ENCODE measurements at places on chromosomes 12 and 14.

GRCh38 chr14:99773521-99774497 lies 19.4 kb upstream of the EML1 start:
- no peak for DNase-seq

- DNase-seq = no peak
Observed at GRCh38 chr12:709455-710020, 42.8 kb upstream of the WNK1 start.

DNA sequence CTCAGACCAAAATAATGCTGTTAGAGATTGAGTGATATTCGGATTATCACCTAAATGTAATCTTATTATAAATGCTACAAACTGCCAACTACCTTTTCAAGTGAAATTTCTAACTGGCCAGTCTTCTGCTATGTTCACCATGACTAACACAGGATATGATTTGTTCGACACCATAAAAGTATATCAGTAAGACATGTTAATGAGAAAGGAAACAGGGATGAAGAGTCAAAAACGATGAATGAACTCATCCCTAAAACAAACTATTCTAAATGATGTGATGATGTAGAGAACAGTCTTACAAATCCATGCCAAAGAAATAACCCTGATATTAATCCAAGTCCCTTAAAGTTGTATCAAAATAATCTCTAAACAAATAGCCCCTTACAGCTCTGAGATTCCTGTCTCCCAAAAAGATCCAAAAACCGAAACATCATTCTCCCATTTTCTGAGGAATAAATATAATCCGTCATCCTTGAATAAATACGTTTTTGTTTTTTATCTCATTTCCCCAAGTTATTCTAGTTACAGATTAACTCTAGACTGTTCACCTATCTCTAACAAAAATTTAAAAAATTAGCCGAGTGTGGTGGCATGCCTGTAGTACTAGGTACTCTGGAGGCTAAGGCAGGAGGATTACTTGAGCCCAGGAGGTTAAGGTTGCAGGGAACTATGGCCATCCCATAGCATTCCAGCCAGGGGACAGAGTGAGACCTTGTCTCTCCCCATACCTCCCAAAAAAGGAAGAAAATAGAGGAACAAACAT lies 9.1 kb downstream of the SCAF11 start:
- no peak for DNase-seq

DNA sequence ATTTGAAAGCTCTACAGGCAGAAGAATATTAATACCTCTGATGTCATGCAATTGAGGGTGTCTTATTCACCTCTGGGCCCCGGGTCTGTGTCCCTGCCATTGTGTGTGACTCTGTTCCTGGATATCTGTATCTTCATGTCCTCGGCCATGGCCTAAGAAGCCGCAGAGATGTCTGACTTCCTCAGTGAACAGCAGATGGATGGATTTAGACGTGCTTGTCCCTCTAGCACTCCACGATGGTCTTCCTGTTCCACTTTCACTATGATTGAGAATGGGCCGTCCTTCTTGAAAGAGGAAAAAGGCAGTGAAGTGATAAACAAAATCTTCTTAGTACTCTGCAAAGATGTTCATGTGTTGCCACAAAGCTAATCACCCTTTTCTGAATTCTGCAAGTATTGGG lies 217.4 kb downstream of the SLC41A2 start:
- peak; percentile 39 for DNase-seq

DNA sequence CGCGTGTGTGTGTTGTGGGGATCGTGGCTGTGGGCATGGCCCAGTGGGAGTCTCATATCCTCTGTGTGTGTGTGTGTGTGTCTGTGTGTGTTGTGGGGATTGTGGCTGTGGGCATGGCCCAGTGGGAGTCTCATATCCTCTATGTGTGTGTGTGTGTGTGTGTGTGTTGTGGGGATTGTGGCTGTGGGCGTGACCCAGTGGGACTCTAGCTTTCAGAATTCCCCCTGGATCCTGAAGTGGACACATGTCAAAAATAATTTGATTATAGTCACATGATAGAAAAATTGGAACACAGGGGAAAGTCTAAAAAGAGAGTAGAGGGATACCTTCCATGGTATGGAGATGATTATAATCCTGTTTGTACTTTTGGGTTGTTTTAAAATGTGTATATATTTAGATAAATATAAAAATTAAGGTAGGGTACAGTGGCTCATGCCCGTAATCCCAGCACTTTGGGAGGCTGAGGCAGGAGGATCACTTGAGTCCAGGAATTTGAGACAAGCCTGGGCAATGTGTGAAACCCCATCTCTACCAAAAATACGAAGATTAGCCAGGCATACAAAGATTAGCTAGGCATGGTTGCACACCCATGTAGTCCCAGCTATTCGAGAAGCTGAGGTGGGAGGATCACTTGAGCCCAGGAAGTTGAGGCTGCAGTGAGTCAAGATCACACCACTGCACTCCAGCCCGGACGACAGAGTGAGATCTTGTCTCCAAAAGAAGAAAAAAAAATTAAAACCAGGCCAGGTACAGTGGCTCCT lies 11.0 kb downstream of the PAPLN start:
- no peak for DNase-seq

GRCh38 chr12:66617991-66618390 lies 60.9 kb downstream of the GRIP1 start:
- DNase-seq = no peak

DNA sequence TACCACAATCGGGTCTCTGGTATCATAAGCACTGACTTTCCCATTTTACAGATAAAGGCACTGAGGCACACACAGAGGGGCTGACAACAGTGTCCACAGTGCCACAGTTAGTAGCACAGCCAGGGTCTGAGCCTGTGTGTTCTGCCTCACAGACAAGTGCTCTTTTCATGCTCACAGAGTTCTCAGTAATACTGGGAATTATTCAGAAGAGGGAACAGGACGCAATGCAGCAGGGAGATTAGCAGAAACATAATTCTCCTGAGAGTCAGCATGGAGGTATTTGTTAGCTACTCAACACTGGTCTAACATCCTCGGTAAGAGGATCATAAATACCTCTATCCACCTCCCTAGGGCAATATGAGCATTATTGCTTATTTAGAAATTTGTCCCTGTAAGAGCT lies 219.3 kb upstream of the EEA1 start:
- no peak for DNase-seq

GRCh38 chr12:29639893-29640495 lies 142.5 kb upstream of the OVCH1 start:
- DNase-seq = no peak

DNA sequence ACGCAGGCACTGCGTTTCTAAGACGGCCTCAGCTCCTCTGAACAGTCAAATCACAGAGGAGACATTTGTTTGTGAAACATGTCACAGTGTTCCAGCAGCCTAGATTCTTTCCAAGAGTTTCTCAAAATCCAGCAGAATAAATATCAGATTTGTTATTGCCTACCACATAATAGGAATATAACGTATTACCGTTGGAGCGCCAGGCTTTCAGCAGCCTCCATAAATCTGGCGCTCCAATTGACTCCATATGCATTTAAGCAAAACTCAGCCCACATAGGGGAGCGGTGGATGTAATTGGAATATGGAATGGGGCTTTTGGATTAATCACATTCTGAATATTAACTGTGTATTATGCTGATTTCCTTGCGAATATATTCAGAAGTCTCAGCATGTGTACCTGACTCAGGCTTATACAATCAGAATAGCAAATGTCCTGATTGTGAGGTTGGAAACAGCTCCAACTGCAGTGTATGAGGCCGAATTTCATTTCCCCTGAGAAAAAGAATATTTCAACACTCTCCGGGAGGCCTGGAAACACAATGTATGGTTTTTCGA lies 174.0 kb downstream of the ASCL4 start:
- DNase-seq = no peak

- DNase-seq = no peak
Observed at GRCh38 chr12:108518716-108519496, 3.8 kb downstream of the FICD start.

- DNase-seq = peak; percentile 20
Observed at GRCh38 chr14:71328183-71328582, 420.9 kb downstream of the PCNX1 start.

- DNase-seq = no peak
Observed at GRCh38 chr14:35361141-35361480, 43.4 kb downstream of the NFKBIA start.

DNA sequence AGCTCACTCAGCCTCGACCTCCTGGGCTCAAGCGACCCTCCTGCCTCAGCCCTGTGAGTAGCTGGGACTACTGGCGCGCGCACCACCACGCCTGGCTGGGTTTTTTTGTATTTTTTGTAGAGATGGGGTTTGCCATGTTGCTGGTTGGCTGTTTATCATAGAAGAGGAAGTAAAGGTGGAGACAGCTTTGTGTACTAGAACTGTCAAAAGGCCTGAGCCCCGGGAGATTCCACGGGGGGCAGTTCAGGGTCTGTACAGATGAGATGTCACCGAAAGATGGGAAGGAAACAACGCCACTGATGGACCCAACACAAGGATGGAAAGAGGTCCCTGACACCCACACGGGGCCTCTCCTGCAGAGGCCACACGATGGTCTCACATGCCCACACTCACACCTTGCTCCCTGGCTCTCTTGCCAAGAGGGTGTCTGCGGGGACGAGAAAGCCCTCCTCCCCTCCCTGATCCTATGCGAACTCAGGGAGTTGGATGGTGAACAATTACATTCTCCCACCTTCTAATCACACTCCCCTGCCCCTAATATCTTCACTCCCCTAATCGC lies 66.6 kb downstream of the KDM2B start:
- DNase-seq = peak; percentile 17

GRCh38 chr12:121872546-121873215 lies 14.0 kb upstream of the HPD start:
- DNase-seq = no peak

GRCh38 chr14:76612654-76613053 lies 148.6 kb upstream of the VASH1 start:
- no peak for DNase-seq

GRCh38 chr14:78202976-78203375 lies 32.8 kb downstream of the NRXN3 start:
- DNase-seq = no peak

- no peak for DNase-seq
Observed at GRCh38 chr12:20696181-20696905, 1.2 kb downstream of the SLCO1C1 start.

- DNase-seq = no peak
Observed at GRCh38 chr12:12620730-12621315, 9.1 kb downstream of the CREBL2 start.

DNA sequence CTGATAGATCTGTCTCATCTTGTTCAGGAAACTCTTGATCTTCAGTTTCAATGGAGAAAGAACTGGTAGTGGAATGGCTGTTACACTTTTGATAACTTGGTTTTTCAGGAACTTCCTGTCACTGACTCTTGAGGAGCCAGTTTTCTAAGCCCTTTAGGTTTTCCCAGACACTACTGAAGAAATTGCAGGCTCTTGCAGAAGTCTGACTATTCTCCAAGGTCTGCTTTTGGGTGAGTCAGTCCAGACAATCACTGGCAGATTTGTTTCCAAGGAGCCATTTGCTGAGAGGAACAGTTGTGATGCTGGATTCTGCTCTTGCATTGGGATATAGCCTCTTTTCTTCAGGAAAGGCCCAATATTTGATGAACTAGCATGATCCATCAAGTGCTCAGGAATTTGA lies 468.0 kb downstream of the FUT8 start:
- no peak for DNase-seq

- no peak for DNase-seq
Observed at GRCh38 chr14:23572524-23572828, 4.9 kb upstream of the AP1G2 start.

GRCh38 chr14:52011523-52011922 lies 22.2 kb downstream of the RTRAF start:
- DNase-seq = no peak

DNA sequence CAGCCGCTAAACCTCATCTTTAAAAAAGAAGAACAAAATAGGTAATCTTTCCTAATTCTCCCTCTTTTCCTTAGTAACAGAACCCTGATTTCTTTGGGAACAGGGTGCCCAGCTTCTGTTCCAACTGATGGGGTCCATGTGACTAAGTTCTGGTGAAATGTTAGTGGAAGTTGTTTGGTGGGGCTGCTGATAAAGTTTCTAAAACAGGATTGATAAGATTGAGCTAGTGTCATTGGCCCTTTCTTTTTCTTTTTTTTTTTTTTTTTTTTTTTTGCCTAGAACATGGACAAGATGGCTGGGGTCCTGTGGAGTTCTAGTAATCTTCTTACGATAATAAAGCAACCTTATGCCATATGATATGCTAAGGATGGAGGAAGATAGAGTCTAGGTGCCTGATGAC lies 16.2 kb upstream of the TUBA1B start:
- DNase-seq = no peak

DNA sequence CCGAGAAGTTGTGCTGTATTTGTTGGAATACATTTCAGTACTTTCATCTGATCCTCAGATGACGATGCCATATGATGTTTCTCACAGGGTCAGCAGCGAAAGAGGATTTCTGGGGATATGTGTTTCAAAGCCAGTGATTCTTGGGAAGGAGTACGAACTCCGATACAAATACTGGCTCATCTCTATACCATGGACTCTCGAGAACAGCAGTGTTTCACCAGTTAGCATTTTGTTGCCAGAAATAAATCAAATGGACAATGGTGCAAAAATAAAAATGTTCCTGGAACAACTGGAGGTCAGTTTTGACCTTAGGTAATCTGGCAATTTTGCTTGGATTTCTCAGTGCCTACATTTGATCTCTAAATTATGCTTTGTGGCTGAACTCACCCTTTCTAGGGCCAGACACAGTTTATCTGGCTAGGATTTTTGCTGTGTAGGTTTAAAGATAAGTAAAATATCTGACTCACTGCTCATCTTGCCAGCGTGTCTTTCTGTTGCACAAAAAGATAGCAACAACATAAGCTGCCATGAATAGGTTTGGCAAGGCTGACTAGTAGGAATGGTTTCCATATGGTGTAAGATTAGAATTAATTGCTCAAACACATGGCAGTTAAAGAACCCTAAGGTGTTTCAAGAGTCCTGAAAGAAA lies 11.0 kb upstream of the MGP start:
- no peak for DNase-seq

DNA sequence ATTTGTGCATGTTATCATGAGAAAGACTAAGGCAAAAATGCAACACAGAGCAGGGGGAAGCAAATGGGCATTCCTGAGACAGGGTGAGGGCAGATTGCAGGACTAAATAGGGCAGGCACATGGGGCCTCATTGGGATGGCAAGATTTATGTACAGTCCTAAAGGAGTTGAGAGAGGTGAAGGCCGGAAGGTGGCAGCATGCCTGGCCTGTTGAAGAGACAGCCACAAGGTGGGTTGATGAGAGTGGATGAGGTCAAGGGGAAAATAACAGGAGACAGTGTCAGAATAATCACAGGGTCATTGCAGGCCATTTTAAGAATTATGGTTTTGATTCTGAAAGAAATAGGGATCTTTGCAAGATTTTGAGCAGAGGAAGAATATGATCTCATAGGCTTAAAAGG lies 21.0 kb downstream of the PAH start:
- no peak for DNase-seq

DNA sequence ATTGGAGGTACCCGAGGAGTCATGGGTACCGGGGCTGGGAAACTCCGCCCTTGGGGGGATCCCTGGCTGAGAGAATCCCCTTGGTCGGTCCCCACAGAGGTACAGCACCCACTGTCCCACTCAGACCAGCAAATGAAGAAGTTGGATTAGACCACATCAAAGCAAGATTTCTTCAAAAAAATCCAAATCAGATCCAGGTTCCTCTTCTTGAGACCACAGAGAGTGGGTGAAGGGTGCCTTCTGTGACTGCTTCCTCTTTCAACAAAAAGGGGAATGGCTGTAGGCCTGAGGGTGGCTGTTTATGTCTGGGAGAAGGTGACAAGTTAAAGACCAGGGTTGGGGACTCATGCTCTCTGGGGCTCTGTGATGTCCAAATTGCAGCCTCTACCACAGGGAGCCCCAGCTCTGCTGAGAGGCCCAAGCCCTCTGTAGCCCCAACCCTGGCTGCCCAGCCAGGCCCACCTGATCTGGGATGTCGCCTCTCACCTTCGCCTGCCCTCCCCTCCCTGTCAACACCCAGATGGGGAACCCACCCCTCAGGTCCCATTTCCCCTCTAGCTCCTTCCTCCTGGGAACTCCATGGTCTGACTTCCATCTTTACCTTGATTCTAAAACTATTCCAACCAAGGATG lies 50.9 kb downstream of the ZFP36L1 start:
- DNase-seq = peak; percentile 35
